Left lobe of liver (tissue), 2 donors: ENCODE measurements at places on chromosomes 13 and 19. TPM values are rescaled to one million over a fixed set of nuclear protein-coding genes. Genes with fewer than 3 reads are reported as not detected.
A peak's percentile ranks its signal among the peaks of the same experiment; 100 is the strongest.

Gene IRGQ
- total RNA-seq: 17.1 TPM

DNA sequence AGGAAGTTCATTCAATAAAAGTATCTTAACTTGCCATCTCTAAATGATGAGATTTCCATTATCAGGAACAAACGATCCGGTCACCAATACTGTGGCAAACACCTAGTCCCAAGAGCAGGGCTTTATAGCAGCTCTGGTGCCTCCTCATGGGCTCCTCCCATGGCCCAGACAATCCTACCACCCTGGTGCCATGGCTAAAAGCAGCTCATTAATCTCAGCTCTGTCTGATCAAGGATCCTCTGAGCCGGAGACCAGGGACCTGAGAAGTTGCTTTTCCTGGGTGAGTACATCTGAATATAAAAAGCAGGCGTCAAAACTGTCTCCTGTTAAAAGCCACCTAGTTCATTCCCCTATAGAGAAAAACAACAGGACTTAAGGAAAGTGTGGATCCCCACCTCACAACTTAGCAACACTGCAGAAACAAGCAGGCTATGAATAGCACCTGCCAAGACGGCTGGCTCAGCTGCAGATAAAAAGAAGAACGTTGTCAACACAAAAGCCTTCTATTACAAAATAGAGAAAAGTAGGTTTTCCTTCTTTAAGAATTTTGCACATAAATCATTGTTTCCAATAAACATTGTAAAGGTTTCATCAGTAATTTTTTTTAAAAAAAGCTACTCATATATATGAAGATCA, 30.3 kb downstream of the TSHZ3 start:
- DNase-seq: no peak

DNA sequence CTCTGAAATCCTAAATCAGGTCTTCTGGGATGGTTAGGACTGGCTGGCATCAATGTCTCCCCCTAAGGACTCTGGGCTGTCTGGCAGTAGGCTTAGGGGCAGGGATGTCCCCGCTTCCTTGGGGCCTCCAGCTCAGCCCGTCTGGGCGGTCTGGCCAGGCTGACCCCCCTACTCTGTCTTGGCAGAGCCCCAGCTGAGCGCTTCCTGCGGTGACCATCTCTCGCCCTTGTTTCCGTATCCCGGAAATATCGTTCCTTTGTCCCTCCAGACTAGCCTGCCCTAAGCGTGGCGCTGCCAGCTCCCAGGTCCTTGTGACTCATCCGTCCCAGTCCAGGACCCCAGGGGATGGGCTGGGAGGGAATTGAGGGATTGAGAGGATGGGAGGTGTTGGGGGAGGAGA, 11.3 kb downstream of the GTPBP3 start:
- DNase-seq: no peak

- DNase-seq: no peak
Observed at GRCh38 chr19:57063070-57063469, 56.7 kb upstream of the USP29 start.

DNA sequence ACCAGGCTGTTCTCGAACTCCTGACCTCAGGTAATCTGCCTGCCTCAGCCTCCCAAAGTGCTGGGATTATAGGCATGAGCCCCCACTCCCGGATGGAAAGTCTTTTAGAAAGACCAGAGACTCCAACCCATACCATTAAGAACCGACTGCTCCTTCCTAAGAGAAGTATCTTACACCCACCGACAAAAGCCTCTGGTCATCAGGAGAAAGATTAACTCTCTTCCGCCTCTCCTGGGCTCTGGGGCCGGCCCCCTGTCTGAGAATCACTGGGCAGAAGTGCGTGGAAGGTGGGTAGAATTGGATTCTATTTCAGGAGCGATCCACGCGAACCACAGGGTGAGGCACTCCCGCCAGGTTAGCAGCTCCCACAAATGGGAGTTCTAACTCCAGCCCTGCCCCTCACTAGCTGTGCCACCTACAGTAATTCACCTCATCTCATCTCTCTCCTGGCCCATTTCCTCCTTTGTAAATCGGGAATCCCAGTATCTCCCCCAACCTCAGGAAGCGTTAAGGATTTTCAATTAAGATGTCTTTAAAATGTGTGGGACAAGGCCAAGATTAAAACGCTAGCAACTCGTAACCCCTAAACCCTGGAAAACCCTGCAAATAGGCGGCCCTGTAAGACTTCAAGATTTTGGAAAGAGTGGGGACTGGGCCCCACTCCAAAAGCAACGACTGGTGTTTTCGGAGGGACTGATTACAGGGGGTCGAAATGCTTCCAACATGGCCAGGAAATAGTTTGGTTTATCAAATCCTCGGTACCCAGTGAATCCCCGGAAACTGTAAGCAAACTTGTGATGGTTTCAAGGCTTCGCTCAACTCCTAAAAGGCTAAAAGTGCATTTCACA, 1.3 kb downstream of the HNRNPL start:
- no peak for DNase-seq

DNA sequence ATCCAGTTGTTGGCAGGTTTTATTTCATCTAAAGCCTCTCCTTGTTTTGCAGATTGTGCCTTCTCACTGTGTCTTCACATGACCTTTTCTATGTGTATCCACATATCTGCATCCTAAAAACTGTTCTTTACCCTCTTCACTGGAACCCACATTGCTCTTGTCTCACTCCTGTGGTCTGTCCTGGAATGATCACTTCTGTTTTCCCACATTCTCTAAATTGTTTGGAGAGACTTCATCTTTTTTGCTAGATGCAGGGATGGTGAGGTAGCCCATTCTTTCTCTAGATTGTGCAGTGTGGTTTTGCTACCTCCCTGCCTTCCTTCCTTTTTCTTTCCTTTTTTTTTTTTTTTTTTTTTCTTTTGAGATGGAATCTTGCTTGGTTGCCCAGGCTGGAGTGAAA, 608.6 kb upstream of the MIR17HG start:
- DNase-seq: no peak

DNA sequence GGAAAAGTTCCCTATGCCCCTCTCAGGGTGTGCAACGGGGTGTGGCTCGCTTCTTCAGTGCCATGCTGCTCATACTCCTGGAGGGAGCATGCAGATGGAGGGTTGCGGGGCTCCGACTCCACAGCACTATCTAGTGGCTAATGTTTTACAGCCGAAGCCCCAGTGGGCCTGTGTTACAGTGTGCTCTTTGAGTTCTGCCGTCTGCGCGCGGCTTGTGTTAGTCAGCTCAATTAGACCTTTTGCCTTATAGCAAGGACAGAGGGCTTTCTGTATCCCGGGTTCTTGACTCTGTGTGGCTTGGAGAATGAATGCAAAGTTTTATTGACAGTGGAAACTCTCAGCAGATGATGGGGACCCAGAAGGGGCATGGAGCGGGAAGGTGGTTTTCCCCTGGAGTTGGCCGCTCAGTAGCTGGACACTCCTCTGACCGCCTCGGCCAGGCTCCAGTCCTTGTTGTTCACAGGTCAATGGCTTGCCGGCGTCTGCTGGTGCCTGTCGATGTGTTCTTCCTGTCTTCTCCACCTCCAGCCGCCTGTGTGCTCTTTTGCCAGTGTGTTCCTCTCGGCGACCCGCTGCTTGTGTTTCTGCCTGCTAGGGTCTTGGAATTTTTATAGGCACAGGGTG, 383.4 kb downstream of the LMO7 start:
- peak; percentile 44 for DNase-seq

GRCh38 chr13:113176280-113176679, 17.8 kb downstream of the PROZ start:
- peak; percentile 44 for DNase-seq

DNA sequence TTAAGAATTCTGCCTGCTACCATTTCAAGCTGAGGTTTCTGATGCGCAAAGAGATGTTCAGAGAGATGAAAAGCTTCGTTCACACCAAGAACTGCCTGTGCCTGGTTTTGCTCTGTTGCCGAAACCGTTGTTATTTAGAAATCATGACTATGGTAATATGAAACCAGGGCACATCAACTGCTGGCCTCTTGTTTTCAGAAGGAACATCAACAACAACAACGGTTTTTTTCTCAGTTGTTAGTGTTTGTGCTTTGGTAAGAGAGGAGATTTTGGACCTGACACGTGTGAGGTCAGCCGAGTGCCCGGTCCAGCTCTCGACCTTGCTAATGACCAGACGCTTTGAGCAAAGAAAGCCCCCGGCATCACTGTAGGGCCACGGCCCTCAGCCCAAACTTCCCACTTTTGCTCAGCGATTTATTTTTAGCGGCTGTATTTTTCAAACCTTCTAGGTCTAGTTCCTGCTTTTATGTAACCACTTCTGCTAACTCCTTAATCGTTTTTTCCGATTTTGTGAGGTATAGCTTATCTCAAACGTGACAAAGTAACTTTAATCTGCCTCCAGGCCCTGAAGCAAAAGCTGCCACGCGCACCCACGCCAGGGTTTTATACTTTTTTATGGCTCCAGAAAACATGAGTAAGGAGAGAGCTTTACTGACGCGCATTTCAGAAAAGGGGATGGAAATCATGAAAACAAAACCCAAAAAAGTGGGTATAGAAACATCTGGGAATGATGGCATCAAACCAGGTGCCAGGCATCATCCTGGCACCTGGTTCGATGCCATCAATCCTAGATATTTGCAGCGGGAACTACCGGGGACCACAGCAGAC, 42.0 kb downstream of the KLF2 start:
- no peak for DNase-seq
